RPMI7951 (cell line): ENCODE measurements at places on chromosomes 16 and 17.

DNA sequence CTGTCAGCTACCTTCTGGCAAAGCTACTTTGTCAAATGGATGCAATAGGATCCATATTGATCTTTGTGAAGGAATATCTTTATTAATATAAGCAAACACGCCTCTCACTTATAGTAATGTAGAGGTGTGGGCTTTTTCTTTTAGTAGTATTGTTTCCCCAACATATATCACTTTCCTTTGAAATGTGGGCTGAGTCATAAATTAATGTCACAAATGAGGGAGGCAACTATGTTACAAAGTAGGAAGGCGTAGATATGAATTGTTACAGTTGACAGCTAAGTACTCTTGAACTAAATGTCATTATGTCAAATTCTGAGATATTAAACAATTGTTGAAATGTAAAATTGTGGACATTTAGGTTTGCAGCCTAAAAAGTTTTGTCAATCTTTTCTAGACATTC, 2.6 kb upstream of the PPM1E start:
- no peak for DNase-seq

- DNase-seq = no peak
These were observed 140.0 kb upstream of the HS3ST3A1 start for GRCh38 chr17:13741744-13742143.

DNA sequence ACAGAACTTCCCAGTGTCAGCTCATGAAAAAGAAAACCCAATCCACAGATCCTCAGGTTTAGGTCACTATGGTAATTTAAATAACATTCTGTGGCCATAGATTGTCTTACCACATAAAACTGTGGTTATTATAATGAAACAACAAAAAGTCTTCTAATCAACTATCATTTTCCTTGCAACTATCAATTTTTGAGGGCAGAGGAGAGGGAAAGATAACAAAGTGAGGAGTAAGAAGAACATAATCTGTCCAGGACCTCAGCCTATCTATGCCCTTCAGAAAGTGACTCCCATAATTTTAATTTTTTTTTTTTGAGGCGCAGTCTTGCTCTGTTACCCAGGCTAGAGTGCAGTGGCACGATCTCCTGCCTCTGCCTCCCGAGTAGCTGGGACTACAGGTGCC, 4.0 kb upstream of the GGNBP2 start:
- DNase-seq = no peak

- DNase-seq = peak; percentile 82
These were observed 88.2 kb downstream of the NOG start for GRCh38 chr17:56681561-56682266.

DNA sequence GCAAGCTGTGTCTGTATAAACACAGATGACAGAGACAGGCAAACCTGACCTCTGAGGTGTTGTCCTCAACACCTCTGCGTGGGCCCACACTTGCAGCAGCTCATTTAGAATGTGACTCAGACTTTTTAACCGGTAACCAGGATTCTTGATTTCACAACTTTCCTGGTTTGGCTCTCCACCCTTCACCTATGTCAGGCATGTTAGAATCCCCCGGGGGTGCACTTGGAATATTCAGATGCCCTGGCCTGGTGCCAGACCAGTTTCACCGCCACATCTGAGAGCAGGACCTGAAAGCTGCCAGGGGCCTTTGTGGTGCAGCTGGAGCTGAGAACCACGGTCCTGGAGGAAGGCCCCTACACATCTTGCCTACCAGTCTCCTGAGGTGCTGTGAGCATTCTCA, 4.8 kb downstream of the DHODH start:
- DNase-seq = peak; percentile 28

DNA sequence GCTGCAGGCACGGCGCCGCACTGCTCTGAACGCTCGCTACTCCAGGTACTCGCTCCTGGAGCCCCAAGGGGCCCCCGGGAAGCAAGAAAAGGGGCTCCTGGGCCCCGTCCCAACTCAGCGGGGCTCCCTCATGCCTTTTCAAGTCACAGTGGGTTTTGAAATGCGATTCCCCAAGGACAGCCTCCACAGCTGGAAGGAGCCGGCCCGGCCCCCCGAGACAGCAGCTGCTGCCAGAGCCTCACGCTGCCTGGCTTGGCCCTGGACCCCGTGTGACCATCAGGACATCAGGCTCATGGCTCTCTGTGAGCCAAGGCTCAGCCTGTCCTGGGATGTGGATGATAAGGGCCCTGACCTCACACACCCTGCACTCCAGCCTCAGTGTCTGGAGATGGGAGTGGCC, 80.6 kb downstream of the LMF1 start:
- DNase-seq = no peak

- no peak for DNase-seq
These were observed 64.0 kb upstream of the SOX9 start for GRCh38 chr17:72056727-72057290.

- no peak for DNase-seq
These were observed 651.8 kb downstream of the CDH11 start for GRCh38 chr16:64469906-64470702.

GRCh38 chr17:17693253-17694168, 12.3 kb downstream of the RAI1 start:
- peak; percentile 58 for DNase-seq

DNA sequence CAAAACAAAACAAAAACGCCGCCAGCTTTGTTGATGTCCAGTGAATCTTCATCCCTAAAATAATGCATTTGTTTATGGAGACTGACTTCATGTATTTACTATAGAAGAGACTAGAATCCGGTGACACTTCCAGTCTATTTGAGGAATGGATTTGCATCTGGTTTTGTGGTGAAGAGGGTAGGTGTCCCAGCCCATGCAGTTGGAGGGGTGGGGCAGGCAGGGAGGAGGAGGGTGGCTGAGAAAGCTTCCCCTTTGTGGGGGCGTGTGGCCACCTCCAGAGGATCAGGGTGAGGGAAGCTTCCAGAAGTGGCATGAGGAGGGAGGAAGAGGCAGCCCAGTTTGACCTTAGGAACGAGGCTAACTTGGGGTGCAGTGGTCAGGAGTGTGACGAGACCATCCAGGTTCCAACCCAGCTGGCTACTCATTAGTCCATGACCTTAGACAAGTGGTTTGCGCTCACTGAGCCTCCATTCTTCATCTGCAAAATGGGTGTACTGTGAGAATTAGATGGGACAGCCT, 69.5 kb downstream of the CMIP start:
- DNase-seq = no peak

DNA sequence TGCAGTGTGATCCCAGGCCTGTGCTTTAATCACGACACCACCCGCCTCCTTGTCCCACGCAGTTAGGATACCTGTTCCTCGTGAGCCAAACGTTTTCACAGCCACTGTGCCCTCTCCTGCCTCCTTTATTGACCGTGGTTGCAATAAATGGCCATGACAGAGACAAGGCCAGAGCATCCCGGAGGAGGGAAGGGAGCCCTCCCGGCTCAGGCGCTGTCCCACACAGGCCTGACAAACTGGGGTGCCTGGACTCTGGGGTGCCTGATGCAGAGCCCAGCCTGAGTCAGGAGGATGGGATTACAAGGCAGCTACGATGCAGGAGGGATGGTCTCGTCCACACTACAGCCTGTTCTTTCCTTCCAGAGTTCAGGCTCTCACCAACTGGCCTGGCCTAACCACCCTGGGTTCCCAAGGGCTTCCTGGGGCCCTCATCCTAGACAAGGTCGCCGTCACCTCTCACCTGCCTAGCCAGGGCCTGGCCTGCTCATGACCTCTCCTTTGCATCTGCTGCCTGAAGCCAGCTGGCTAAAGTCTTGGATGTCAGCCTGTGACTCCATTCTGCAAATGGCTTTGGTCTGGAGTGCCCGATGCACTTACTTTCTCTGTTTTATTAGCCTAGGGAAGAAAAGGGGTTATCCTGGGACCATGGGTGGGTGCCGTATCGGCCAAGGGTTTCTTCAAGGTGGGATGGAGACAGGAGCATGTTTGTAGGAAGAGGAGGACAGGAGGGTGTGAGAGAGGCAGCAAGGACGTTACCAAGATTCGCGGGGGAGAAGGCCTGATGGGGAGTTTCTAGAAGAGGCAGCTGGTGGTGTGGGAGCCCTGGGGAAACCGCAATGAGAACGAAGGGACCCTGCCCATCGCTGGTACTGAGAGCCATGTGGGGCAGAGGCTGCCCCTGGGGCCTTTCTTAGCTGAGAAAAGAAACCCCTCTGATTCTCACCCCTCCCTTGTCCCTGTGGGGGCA, 234.3 kb upstream of the TNRC6C start:
- DNase-seq = no peak

DNA sequence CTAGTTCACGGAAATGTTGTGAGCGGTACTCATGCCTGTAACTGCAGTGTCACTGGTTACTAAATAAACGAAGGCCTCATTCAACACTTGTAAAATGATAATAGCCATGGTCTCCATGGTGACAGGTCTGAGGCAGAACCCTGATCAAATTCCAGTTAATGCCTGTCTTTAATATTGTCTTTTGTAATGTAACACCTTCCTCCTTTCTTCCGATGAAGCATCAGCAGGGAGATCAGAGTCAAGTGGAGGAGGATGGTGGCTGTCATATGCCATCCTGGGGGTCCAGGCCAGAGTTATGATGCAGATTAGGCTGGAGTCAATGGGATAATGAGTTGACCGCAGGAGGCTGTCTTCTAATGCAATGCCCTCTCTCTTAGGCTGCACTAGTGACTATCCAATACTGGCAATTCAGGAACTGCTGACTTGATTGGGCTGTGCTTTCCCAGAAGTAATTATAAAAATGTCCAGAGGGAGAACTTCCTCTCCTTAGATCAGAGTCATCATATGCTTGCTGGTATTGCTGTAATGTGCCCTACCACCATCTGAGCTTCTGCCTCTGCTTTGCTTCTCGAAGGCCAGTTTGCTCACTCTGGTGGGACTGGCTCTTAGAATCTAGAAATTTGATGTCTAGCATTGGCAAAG, 419.1 kb downstream of the CA10 start:
- no peak for DNase-seq

DNA sequence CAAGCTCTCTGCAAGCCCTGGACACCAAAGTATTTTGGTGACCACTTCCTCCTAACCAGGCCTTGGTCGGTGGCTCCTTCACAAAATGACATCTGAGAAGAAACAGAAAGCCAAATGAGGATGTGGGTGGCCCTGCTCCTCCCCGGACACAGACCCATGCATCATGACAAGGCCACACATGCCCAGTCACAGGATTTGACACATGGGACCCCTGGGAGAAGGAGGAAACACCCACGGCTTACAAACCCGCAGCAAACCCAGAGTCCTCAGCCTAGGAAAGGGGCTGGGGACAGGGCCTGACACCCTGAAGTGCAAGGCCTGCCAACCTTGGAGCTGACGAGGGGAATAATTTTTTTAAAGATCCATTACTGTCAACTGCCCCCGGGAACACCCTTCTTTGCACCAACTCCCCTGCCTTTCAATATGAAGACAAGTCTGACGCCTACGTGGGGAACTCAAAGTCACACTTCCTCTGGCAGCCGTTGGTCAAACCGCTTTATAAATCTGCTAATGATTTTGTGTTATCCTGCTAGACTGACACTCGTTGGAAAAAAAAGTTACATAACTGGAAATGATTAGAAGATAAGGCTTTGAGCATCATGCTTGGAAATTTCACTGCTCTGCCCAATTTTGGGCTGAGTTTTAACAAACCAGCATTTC, 41.3 kb downstream of the GAS7 start:
- DNase-seq = no peak

- peak; percentile 14 for DNase-seq
These were observed 8.7 kb downstream of the ATXN1L start for GRCh38 chr16:71854369-71854948.

GRCh38 chr17:51056813-51057510, 63.7 kb downstream of the SPAG9 start:
- peak; percentile 73 for DNase-seq

- no peak for DNase-seq
These were observed 12.9 kb upstream of the NLRC3 start for GRCh38 chr16:3589991-3590701.

- DNase-seq = no peak
These were observed 31.9 kb downstream of the COG1 start for GRCh38 chr17:73224663-73225305.

DNA sequence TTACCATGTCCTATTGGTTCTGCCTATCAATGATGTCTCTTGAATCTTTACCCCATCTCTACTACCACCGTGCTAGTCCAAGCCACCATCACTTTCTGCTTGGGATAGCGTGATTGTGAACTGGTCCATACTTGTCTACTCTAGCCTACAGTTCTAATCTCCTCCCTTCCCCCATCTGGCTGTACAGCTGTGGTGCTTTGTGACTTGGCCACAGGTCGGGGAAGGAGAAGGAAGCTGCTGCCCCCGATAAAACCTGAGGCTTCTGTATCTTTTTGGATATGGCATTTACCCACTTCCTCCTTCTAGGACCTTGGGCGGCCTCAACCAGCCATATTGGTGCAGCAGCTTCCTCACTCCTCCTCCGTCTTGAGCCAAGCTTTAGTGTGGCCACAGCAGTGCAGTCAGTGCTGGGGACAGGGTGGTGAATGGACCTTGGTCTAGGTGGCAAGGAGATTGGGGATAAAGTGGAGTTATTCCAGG, 314 bp upstream of the ITGA2B start:
- DNase-seq = no peak

DNA sequence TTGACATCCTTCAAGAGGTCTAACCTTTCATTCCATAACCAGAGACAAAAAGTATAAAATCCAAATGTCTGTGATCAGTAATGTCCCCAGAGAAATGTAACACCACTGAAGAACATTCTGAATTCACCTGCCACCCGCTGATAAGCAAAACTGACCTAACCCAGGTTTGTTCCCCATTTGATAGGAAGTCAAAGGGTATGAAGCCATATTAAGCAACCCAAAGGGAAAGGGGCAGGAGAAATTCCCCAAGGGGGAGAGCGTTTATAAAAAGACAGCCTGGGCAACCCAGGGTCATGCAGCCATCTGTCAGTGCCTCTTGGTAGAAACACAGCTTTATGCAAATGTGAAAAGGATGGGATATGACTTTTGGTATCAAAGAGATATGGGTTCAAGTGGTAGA, 30.7 kb upstream of the PIK3R6 start:
- DNase-seq = no peak
